ENCODE measurements at places on chromosomes 5 and 9. TPM values are rescaled to one million over a fixed set of nuclear protein-coding genes. Genes with fewer than 3 reads are reported as not detected.

DNA sequence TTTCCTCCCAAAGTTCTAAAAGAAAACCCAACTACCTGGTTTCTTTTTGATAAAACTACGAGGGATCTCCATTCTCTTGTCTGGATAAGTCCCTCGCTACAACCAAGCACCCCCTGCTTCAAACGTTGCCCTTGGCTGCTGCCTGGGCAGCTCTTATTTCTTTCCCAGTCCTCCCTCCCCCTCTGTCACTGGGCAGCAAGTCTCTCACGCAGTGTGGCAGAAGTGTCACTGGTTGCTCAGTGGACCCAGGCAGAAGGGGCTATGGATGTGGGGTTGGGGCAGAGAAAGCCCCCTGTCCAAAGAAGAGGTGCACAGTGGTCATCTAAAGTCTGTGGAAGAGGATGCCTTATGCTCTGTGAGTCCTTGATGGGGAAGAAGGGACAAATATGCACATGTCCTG, 7.2 kb upstream of the SMIM32 start:
- H3K27ac ChIP-seq = no peak overlapping the region
- H3K4me3 ChIP-seq = no peak overlapping the region
- H3K4me1 ChIP-seq = no peaks in the 10 kb centered on the region
- H3K27me3 ChIP-seq = peaks cover 11% of the 10 kb centered on the region
- H3K36me3 ChIP-seq = no peaks in the 10 kb centered on the region

SLC6A18 gene
- not detected for total RNA-seq

- H3K4me3 ChIP-seq = no peak overlapping the region
- no peaks in the 10 kb centered on the region for H3K36me3 ChIP-seq
- H3K4me1 ChIP-seq = peaks cover 22% of the 10 kb centered on the region
- H3K27me3 ChIP-seq = no peaks in the 10 kb centered on the region
- DNase-seq = no peak
Observed at GRCh38 chr9:89639367-89639795, 34.6 kb downstream of the GADD45G start.

DNA sequence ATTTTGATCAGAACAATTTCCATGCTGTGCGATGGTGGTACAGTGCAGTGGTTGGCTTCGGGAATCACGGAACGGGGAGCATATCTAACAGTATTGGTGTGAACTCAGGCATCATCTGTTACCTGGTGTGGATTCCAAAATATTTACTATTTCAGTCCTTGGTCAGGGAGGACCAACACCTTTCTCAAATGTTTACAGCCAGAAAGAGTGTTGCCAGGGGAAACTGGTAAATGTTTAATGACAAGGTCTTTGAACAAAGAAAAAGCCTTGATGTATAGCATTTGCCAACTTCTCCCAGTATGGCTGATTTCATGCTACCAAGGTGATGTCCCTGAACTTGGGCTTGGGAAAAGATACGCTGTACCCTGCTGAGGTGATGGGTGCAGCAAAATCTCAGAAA, 145.6 kb upstream of the POC5 start:
- H3K27me3 ChIP-seq = peaks cover 57% of the 10 kb centered on the region
- DNase-seq = no peak
- H3K27ac ChIP-seq = no peak overlapping the region
- H3K4me3 ChIP-seq = no peak overlapping the region

DNA sequence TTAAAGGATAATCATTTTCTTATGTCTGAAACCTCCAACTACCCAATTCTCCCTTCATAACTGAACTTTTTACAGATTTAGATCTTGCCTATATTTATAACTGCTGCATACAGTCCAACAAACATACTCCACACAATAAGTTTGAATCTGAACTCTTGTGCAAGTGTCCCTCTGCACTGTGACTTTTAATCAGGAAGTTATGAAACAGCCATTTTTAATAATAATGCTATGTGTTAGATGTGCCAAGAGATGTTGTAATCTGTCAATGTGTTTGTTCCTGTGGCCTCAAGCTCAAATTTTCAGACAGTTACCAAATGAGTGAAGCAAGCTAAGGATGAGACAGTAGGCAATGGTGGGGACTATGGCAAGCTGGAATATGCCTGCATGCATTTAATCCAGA, 57.6 kb upstream of the MTAP start:
- H3K36me3 ChIP-seq = no peaks in the 10 kb centered on the region
- H3K27me3 ChIP-seq = no peaks in the 10 kb centered on the region
- H3K27ac ChIP-seq = no peak overlapping the region
- H3K4me3 ChIP-seq = no peak overlapping the region
- no peak for DNase-seq
- no peaks in the 10 kb centered on the region for H3K4me1 ChIP-seq

- H3K27ac ChIP-seq = no peak overlapping the region
- no peaks in the 10 kb centered on the region for H3K27me3 ChIP-seq
- H3K4me3 ChIP-seq = no peak overlapping the region
- no peak for DNase-seq
Observed at GRCh38 chr5:143174714-143175398, 228.6 kb downstream of the NR3C1 start.

DNA sequence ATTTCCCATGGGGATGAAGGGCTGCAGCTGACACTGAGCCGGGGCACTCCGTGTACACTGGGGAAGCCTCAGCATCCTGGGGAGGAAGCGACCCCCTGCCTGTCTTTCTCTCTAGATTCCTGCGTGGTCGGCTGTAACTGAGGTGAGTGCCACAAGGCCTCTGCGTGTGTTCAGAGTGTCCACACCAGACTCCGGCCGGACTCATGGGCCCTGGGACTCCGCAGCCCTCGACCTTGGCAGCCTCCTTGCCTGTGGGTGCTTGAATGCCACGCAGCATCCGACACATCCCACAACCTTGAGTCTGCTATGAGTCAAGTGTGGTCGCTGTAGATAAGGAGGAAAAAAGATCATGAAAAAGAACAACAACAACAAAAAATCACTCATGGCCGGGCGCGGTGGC, 23.4 kb downstream of the PAEP start:
- peaks cover 4% of the 10 kb centered on the region for H3K27me3 ChIP-seq
- H3K36me3 ChIP-seq = no peaks in the 10 kb centered on the region
- no peak overlapping the region for H3K4me3 ChIP-seq
- DNase-seq = no peak

DNA sequence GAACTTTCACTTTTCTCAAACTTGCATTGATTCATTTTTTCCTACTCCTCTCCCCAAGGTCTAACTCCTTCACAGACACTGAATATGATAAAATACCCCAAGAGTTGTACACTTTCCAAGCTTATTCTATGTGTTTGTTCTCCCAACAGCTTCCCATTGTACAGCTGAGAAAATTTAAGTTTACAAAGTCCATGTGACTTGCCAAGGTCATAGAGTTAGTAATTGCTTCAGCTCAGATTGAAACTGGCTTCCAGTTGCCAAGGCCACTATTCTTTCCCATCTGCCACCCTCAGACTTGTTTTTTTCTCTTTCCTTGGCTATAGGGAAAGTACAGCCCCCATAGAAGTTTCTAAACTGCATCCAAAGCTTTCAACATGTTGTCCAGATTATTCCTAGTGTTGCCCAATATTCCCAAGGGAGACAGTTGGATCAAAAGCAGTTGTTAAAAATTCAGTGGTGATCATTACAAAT, 34.8 kb downstream of the TNFSF8 start:
- peaks cover 5% of the 10 kb centered on the region for H3K36me3 ChIP-seq
- peaks cover 27% of the 10 kb centered on the region for H3K4me1 ChIP-seq
- no peaks in the 10 kb centered on the region for H3K27me3 ChIP-seq
- no peak for DNase-seq
- no peak overlapping the region for H3K4me3 ChIP-seq

HABP4 gene
- total RNA-seq = 6.3 TPM

Measured in MCF 10A (cell line).